Stimulated activated CD4-positive, alpha-beta T cell treated with anti-CD3 and anti-CD28 coated beads, Interleukin-2, amount 100 ng/mL, for 48 hours (primary cell): ENCODE measurements at places on chromosomes 7 and 10.
A peak's percentile ranks its signal among the peaks of the same experiment; 100 is the strongest.

DNA sequence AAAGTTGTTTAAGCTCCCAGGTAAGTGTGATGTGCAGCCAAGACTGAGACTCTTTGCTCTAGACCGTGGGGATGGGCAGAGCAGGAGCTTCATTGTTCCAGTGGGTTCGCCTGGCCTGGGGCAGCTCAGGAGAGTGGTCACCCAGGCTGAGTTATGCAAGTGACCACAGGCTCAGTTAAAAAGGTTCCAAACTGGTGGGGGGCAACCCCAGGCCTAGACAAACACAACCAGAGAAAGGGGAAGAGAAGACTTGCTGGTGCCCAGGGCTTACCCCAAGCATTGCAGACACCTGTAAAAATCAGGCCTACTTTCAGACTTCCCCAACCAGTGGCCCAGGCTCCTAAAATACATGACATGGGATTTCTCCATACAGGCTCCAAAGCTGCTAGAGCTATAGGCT, 21.6 kb downstream of the CREB3L2 start:
- DNase-seq = no peak

- DNase-seq = no peak
These were observed 376.5 kb upstream of the PRKCQ start for GRCh38 chr10:6956562-6956961.

DNA sequence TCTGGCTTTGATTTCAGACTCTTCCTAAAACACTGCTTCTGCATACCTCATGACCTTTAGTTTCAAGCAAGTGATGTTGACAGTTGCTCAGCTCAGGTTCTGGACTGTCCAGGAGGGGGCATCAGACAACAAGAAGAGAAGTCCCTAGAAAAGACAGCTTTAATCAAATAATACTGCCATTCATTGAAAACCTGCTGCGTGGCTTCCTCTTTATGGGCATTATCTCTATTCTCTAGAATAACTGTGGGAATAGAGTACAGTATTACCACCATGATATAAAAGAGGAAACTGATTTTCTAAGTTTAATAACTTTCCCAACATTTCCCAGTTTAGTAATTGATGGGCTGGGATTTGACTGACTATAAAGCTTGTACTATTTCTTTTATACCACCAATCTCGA, 170.4 kb downstream of the SNX13 start:
- peak; percentile 42 for DNase-seq

DNA sequence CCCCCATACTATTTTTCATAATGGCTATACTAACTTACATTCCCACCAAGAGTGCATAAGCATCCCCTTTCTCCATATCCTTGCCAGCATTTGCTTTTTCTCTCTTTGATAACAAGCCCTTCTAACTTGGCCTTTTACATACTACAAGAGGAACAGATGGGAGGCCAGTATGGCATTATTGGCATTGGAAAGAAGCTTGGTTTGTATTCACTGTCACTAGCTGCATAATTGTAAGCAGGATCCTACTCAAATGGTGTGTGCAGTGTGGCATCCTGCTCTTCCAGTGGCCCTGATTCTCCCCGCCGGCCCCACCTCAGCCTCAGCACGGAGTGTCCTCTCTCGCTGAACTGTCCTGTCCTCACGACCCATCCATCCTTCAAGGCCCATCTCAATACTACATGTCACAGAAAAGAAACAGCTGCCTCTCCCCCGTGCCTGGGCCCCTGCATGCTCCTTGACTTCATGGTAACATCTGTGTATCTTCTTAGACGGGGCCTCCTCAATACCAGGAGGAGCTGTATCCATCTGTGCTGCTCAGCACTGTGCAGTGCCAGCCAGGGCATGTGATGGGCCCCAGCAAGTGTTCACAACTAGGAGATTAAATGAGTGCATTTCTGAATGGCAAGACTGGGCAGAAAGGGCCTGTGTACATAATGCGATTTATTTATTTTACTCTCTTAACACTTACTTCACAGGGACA, 205.2 kb downstream of the COBL start:
- DNase-seq = no peak

DNA sequence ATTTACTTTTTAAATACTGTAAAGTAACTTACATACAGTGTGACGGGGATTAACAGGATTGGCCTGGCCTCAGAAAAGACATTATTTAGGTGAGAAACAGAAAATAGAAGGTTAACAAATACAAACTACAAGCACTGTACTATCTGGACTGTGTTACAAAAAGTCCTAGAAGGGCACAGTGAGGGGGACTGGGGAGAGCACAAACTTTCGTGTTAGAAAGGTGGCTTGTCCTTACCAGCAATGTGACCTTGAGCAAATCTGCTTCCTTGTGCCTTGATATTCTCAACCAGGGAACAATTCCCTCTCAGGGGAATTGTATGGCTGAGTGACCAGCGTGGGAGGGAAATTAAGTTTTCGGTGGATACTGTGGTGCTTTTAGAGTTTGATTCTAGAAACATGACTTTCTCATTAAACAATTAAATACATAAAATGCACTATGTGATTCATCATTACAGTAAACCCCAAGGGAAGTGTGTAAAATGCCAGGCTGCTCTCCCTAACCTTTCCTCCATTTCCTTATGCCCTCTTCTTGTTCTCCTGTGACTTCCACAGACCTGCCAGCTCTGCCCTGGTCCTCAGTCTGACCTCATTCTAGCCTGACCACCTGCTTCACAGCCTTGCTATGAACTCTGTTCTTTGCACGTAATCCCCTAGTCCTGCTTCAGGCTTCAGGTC, 57.7 kb downstream of the OSBPL3 start:
- no peak for DNase-seq

GRCh38 chr7:30880125-30880720, 31.4 kb upstream of the AQP1 start:
- no peak for DNase-seq

- no peak for DNase-seq
These were observed 63.6 kb downstream of the ANKRD7 start for GRCh38 chr7:118288098-118288497.

DNA sequence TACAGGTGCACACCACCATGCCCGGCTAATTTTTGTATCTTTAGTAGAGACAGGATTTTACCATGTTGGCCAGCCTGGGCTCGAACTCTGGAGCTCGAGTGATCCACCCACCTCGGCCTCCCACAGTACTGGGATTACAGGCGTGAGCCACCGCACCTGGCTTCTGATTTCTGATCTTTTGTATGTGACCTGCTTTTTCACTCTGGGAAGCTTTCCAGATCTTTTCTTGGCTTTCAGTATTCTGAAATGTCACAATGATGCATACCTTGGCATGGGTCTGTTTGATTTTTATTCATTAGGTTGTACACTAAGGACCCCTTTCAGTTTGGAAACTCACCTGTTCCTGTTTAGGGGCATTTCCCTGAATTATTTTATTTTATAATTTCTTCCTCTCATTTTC, 41.6 kb downstream of the PROSER2 start:
- no peak for DNase-seq

DNA sequence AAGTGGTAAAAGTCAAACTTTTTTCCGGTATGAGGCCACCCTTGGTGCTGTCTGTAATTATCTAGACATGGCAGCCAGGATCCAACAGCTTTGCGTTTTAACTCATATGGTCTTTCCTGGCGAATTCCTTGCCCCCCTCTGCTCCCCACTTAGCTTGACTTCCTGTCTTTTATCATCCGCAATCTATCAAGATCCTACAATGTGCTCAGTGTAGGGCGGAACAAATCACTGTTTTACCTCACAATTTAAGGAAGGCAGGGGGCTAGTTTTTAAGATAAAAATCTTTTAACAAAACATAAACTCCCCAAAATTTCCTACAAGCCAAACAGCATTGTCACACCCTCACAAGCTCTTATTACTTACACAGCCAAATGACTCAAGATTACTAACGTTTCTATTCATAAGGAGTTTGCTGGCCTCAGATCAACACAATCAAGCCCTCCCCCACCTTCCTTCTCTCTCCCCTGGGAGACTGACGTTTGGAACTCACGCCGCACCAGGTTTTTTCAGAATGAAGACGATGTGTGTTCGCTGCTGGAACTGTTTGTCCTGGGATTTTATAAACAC, 1.3 kb upstream of the CDK14 start:
- DNase-seq = no peak

- no peak for DNase-seq
These were observed 227.2 kb upstream of the PITRM1 start for GRCh38 chr10:3399756-3400155.

- DNase-seq = no peak
These were observed 66.0 kb downstream of the MAD1L1 start for GRCh38 chr7:2166625-2167280.

DNA sequence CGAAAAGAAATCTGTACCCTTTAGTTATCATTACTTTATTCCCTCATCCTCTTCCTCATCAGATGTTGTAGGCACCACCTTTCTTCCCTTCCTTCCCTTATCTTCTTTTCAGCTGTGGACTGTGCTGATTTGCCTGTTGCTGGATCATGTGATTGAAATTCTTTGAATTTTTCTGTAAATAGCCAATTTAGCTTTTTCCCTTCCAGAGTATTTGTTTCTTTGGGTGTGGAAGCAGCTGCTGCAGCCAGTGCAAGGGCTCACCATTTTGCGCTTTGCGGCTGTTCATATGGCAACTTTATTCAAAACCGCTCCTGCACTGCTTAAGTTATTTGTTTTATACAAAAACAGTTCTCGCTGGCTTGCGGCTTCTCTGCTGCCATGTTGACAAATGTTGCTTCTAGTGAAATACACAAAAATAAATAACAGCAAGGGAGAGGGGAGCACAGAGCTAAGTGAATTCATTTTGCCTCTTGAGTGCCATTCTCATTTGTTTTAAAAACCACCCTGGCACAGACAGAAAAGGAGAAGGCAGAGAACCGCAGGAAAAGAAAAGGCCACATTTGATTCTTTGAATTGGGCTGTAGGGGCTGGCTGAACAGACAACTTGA, 151.2 kb downstream of the AUTS2 start:
- DNase-seq = no peak

- no peak for DNase-seq
These were observed 805 bp upstream of the WDFY4 start for GRCh38 chr10:48683868-48684267.

- no peak for DNase-seq
These were observed 7.7 kb upstream of the MINDY3 start for GRCh38 chr10:15868006-15868405.

DNA sequence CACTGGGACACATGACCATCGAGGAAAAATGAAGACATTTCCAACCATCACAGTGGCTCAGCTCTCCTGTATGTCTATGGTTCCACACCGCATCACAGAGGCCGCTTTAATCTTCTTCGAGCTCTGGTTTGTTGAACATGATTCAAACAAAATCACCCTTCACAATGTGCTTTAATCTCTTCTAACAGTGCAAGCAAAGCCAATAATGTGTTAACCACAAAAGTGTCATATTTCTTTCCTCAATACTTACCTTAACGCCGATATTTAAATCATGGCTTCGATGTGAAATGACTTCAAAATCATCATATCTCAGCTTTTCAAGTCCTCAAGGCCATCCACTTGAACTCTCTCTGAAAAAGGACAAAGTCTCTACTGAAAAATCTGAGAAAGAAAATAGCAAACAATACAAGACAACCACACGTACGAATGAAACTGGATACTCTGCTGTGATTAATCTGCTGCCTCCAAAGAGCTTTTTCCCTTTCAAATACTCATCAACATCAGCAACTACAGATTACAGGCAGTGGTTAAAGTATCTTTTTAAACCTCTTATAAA, 23.0 kb upstream of the SVIL start:
- no peak for DNase-seq

- no peak for DNase-seq
These were observed 298.2 kb upstream of the GALNT17 start for GRCh38 chr7:70833726-70834125.

DNA sequence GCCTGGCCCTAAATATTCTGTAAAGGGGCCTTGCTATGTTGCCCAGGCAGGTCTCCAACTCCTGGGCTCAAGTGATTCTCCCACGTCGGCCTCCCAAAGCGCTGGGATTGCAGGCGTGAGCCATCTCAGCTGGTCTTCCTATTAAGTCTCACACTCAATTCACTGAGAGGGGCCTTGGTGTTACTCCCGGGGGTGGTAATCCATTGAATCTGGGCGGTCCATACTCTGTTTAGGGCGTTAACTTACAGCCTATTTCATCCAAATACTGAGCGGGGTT, 665 bp upstream of the SRRT start:
- no peak for DNase-seq

GRCh38 chr7:154578336-154578735, 424.6 kb downstream of the PAXIP1 start:
- no peak for DNase-seq

- DNase-seq = no peak
These were observed 13.7 kb downstream of the THSD7A start for GRCh38 chr7:11818281-11818680.

DNA sequence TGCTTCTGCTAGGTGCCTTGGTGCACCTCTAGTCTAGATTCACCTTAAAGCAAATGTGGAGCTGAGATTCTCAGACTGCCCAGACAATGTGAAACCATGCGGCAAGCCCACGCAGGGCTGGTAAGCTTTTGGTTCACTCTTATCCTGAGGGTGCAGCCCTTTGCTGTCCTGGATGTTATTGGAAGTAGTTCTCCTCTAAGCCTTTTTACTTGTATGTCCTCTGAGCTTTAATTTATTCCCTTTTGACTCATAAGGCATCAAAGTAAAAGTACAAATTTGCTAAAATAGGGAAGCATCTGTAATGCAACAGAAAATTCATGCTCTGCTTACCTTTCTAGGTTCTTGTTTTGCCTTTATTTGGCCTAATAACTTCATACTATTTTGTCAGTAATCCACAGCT, 186.8 kb downstream of the MACC1 start:
- DNase-seq = no peak

GRCh38 chr10:113711142-113711541, 31.4 kb downstream of the CASP7 start:
- DNase-seq = no peak

DNA sequence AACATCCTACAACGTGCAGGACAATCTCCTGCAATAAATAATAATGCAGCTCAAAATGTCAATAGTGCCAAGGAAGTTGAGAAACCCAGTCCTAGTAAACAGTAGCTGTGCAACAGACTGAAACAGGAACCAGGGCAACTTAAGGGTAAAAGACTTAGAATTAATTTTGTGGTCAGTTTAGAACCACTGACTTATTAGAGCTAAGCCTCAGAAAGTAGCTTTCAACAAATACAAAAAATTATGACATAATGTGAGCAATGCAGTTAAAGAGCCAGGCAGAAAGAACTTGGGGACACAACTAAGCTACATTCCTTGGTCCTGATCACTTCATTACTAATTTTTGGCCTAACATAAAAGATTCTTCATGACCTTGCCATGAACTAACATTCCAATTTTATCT, 195.4 kb downstream of the MACC1 start:
- no peak for DNase-seq
